ENCODE measurements at places on chromosomes 11 and 22.

- DNase-seq: no peak
Observed at GRCh38 chr11:98115873-98116272, 904.9 kb upstream of the CNTN5 start.

DNA sequence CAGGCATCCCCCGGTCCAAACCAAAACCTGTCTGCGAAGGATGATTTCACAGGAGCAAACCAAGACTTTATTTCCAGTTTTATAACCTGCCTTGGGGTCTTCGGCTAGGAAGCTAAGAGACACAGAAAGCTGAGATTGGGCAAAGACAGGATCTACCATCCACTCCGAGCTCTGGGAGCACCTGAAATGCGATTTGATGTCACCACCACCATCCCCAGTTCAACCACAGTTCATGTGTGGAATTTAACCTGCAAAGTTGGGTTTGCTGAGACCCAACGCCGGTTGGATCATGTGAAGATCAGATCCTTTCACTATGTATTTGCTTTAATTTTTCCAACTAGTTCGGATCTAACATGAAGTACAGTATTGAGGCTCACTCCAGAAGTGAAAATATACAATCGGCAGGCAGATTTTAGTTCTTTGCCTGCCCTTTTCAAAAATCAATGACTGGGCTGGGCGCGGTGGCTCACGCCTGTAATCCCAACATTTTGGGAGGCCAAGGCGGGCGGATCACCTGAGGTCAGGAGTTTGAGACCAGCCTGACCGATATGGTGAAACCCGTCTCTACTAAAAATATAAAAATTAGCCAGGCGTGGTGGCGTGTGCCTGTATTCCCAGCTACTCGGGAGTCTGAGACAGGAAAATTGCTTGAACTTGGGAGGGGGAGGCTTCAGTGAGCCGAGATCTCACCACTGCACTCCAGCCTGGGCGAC lies 1.4 kb upstream of the C11orf24 start:
- no peak for DNase-seq

GRCh38 chr11:133842730-133843129 lies 2.6 kb downstream of the SPATA19 start:
- no peak for DNase-seq

- no peak for DNase-seq
Observed at GRCh38 chr22:45870011-45870410, 107.0 kb downstream of the WNT7B start.

DNA sequence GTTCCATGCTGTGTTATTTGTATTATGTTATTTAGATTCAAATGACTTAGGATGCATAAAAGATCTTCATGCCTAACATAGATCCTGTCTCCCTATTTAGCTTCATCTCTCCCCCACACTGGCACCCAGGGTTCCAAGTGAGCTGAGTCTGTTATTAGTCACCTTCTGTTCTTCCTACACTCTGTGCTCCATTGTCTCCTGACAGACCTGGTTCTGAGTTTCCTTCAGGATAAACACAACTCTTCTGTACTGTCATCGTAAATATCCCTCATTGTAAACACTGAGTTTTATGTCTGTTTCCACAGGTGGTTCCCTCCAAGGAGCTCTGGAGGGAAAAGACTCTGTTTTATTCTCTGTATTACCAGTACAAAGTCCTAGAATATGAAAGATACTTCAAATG lies 8.7 kb downstream of the MMP26 start:
- no peak for DNase-seq

DNA sequence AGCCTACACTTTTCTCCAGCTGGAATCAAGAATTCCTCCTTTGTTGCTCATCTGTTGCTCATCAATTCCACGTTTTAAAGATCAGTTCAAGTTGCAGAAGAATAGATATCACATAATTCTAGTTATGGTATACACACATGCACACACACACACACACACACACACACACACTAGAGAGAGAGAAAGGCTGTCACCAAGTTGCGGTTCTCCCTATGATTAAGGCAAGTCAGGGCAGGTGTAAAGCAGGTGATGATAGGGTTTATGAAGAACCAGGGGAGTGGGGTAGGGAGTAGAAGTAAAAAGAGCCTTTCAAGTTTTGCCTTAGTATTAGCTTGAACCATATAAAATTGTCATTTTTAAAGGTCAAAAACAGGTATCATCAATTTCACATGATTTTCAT lies 31.7 kb upstream of the TMPRSS4 start:
- no peak for DNase-seq

DNA sequence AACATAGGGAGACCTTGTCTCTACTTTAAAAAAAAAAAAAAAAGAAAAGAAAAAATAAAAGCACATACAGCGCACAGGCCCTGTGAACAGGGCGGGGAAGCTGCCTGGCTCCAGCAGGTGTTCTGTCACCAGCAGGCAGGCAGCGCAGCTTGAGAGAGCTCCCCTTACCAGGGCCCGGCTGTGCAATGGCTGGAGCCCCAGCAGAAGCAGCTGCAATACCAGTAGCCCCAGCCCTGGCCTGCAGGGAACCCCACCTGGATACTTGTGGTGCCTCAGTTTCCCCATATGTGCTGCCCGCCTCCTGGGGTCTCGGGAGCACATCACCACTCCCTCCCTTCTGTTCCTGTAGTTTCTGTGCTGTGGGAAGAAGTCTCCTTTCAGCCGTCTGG lies 12.3 kb downstream of the TSPAN32 start:
- no peak for DNase-seq

DNA sequence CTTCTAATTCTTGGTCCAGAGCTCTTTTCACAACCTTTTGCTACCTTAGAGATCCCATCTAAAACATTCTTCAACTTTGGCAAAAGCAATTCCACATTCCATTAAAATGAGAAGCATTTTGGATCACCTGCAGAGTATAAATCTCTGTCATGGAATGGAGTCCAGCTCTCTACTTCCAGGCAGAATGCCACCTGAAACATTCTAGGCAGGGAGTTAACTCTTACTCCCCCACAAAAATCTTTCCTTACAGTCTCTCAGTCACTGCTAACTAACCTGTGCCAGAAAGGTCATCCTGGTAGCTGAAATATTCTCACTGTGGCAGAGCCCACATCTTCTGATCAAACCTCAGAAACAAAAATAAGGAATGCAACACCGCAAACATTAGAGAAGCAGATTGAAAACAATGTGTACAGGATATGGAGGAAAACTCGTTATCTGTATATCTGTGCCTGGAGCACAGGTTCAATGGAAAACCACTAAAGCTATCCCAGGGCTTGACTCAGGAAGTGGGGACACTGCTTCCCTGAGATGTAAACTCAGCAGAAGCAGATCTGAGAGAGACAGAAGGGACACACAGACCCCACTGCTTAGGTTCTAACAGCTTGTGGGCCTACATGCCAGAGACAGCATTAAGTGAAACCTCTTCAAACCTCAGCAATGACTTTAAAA lies 78.9 kb downstream of the KCNC1 start:
- no peak for DNase-seq

- no peak for DNase-seq
Observed at GRCh38 chr11:65915821-65916251, 3.0 kb downstream of the C11orf68 start.

DNA sequence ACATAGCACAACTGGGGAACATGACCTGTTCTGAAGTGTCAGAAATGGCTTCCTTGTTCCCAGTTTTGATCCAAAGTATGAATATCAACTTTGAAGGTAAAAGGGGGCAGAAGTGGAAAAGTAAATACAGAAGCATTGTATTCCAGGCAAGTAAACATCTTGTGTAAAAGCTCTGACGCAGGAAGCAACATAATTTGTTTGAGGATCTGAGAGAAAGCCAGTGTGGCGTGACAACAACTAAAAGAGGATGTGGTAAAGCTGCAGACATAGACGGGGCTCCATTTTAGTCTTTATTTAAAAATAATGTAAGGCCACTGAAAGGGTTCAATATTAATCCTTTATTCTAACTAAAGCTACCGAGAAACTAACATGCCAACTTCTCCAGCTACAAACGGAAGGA lies 310.2 kb downstream of the DLG2 start:
- no peak for DNase-seq

DNA sequence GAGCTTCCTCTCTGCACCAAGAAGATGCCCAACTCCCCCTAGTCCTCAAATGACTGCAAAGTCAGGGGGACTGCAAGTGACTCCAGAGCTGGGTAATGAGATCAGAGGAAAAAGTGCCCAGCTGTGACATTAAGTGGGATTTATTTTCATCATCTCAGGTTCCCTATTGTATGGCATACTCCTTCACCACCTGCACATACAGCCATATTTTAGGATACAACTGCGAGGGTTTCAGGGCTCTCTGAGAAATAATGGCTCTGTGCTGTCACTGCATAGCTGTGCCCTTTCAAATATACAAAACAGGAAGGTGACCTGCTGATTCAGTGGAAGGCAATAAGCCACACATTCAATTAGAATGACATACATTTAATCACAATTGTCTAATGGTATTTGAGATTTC lies 45.6 kb upstream of the PLET1 start:
- DNase-seq: no peak

GRCh38 chr11:60933416-60934123 lies 9.3 kb downstream of the TMEM132A start:
- no peak for DNase-seq

DNA sequence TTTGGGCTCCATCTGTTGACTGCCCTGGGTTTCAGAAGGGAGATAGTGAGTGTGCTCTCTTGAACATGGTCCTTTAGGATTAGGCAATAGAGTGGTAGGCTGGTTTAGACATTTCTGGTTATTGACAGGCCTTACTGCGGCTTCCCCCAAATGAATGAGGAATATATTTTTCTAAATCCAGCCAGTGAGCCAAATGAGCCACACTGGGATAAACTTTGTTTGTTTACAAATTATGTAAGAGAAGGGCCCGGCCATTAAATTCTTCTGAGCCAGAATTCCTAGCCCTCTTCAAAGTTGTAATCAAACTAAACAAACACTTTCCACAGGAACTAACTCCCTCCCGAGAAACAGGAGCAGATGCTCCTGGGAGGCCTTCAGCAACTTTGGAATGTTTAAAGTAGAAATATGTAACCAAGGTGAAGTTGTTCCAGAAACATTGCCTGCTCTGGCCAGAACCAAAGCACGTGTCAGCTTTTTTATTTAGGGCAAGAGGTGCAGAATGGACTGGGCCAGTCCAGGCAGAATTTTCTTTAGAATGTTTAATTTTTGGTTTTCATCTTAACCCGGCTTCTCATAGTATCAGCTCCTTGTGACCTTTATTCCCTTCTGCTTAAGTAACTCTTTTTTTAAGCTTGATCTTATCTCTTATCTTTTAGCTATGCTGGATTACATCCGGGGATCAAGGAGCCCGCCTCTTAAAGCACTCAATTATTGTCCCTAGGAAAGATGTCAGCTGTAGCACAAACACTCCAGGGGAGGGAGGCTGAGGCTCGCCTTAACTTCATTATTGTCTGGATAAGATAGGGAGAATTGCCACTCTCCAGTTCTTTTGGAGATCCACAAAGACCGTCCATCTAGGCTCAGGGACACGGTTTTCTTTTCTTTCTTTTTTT lies 28.7 kb downstream of the ZNRF3 start:
- no peak for DNase-seq

DNA sequence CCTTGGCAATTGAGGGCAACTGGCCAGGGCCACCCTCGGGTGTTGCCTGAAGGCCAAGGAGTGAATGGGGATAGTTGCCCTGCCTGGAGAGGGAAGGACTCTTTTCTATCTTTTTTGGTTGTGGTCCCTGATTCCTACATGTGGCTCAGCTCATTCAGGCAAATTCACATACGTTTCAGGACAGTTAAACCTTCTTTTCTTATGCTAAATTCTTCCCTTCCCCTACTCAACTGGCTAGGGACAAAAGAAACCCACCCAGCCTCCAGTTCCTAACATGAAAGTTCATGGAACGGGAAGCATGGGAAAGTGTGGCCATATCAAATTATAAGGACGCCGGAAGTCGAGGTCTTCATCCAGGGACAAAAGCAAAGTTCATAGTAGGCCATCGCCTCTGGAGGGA lies 26.3 kb upstream of the APLNR start:
- DNase-seq: no peak

DNA sequence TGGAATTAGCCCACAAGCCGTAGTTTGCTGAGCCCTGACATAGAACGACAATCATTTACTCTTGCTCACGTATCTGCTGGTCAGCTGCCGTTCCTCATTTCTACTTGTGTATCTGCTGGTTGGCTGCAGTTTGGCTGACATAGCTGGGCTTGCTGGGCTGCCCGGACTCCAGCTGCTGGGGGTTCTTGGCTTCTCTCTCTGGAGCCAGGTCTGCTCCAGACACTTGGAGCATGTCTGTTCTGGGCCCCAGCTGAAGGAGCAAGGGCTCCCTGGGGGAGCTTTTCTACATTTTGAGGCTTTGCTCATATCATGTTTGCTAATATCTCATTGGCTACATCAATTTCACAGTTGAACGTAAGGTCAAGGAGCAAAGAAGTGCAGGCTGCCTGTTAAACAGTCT lies 47.3 kb downstream of the PRDM11 start:
- no peak for DNase-seq

DNA sequence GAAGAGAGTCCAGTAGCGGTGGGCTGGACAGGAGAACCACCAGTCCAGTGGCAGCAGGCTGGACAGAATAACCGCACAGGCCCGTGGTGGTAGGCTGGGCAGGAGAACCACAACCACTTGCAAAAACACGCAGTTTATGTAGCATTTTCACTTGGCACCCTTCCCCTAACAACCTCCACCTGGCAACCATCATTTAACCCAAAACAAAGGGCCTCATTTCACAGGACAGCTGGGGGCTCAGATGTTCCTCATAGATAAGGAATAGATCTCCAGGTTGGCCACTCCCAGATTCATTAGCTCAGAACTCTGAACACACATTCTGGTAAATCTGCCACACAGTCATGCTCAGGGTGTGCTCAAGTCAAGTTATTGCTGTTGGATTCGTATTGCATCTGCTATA lies 41.2 kb downstream of the SYTL2 start:
- DNase-seq: no peak

DNA sequence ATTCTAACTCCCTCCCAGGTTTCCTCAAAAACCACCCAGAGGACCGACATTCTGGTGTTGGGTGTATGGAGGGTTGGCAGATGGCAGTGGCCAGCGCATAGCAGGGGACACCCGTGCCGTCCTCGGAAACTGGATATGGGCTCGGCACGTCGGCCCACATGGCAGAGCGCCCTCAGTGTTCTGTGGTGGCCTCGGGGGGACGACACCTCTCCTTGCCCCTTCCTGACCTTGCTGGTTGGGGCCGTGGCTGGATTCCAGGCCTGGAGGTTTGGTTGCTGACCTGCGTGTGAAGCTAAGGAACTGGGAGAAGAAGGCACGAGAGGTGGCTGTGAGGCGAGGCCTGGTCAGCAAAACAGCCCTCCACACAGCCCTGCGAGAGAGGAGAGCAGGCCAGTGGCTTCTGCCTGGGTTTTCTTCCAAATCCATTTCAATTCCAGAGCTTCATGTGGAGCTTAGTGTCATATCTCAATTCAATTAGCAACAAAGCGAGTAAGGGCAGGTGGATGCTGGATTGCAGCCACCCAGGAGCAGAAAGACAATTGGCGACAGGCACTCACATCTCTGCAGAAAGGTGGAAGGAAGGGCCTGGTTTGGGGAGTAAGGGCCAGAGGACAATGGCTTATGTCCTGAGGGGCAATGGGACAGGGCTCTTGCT lies 478.4 kb downstream of the BRD1 start:
- DNase-seq: no peak

DNA sequence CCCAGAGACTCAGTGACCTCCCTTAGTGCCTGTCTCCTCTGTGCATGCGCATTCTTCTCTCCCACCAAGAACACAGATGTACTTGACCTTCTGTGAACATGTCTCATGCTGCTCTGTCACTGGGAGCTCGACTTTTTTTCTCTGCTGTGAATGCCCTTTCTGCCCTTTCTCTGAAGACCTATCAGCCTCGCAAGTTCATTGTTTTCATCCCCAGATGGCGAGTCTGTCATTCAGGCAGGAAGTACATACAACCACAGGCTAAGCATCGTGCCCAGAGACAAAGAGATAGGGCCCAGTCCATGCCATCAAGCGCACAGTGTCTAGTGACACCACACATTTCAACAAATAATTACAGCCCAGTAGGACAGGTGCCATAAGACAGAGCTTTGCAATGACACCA lies 50.4 kb upstream of the RAB1B start:
- DNase-seq: no peak

Measured in stimulated activated CD4-positive, alpha-beta T cell treated with anti-CD3 and anti-CD28 coated beads, Interleukin-15, amount 100 ng/mL, for 1 hour (primary cell).